Stimulated activated CD4-positive, alpha-beta T cell treated with anti-CD3 and anti-CD28 coated beads, Interleukin-1b, Interleukin-23, amount 100 ng/mL, for 1 hour (primary cell): ENCODE measurements at places on chromosomes 7 and 10.

- no peak for DNase-seq
Observed at GRCh38 chr10:538895-539294, 150.6 kb downstream of the DIP2C start.

- DNase-seq = no peak
Observed at GRCh38 chr7:35519971-35520809, 174.7 kb downstream of the HERPUD2 start.

DNA sequence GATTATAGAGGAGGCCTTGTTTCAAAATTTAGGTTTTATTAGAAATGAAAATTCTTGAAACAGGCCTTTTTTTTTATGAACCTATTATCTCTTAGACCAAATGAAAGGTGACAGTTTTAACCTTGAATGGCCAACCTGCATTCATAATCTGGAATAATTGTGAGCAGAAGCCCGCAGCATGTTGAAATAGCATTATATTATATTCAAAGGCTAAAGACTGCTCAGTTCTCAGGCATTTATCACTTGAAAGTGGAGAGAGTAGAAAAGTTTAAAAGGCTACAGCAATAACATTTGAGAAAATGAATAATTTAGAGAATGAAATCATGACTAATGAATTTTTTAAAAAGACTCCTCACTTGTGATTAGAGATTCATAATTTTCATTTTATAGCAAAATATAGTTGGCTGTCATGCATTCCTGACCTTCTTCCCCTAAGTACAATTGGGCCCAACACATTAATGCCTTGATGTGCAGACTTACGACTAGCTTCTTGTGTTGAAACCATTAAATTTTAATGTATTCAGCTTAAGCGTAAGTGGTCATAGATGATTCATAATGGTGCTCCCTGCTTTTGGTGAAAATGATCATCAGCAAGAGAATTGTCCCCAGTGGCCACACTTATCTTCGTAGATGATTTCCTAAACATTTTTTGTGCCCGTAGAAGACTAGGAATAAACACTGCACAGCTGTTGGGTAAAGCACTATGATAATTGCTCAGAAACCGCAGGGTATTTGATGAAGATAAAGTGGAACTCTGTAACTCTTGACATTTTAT, 346.6 kb upstream of the BMPER start:
- no peak for DNase-seq

DNA sequence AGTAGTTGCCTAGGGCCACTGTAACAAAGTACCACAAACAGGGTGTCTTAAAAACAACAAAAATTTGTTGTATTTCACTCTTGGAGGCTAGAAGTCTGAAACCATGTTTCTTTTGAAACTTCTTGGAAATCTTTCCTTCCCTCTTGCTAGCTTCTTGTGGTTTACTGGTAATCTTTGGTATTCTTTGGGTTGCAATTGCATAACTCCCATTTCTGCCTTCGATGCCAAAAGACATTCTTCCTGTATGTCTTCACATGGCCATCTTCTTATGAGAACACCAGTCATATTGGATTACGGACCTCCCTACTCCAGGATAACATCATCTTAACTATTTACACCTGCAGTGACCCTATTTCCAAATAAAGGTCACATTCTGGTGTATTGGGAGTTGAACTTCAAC, 357.4 kb downstream of the PPP1R3A start:
- no peak for DNase-seq

DNA sequence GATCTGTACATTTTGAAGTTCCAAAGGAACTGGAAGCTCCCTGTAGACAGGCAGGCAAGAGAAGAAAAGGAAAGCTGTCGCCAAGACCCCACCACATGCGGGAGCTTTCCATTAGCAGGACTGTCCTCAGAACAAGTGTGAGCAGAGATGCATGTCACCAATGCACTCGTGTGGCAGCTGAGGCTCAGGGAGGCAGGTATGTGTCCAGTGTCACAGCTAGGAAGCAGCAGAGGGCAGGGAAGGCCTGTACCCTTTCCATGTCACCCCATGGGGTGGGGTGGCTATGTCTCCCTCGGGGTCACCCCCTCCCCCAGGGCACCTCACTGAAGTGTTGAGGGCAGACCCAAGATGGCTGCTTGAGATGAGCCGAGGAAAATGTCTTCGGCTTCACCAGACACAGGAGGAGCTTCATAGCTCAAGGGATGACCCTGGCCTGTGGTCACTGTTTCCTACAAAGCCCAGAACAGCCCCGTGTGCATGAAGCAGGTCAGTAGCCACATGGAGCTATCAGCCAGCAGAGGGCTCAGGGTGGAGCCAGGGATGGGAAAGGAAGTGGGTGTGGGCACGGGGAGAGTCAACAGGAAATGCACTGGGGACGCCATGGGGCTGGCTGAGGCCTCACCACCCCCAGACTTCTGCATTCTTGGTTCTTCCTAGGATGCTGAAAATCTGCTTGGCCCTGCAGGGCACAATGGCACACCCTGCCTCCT, 96.6 kb downstream of the FAM53B start:
- peak; percentile 57 for DNase-seq

DNA sequence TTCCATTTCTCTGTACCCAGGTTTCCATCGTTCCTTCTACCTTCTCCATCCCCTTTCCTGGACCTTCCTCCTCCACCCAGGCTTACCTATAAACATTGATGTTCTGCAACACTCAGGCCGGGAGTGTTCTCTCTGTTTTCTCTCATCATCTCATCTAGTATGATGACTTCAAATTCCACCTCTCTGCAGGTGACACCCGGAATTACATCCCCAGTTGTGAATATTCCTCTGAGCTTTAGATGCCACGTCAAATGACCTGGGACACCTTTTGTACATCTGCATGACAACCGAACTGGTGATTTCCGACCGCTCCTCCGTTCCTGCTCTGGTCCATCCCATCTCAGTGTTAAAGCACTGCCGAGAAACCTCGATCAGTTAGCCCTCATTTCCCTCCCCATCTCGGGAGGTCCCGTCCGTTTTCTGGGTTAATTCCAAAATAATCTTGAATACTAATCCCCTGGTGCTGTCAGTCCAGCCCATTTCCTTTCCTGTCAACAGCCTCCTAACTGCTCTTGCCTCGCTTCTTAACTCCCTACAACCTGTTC, 76.7 kb upstream of the SAMD8 start:
- no peak for DNase-seq

GRCh38 chr10:75919913-75920312, 488.5 kb downstream of the LRMDA start:
- no peak for DNase-seq

- no peak for DNase-seq
Observed at GRCh38 chr10:83886871-83887270, 252.4 kb upstream of the GHITM start.

- DNase-seq = no peak
Observed at GRCh38 chr10:13167568-13167967, 6.2 kb downstream of the MCM10 start.

DNA sequence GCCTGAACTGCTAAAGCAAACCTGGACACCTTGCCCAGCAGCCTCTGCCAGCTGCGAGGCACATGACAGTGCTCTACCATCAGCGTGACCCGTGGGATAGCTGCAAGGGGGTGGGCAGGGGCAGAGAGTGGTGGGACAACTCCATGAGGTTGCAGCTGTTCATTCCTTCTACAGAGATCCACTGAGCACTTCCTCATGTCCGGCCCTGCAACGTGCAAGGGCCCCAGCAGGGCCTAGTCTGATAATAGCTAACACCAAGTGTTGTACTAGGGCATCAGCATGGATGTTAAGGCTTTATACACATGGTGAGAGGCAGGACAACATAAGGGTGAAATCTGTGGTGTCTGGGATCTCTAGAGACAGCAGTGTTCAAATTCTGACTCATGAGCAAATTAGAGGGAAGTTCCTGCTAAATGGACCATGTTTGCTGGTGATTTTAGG, 14.3 kb downstream of the NOD1 start:
- no peak for DNase-seq

- DNase-seq = no peak
Observed at GRCh38 chr10:88661018-88661417, 3.2 kb upstream of the LIPF start.

- DNase-seq = no peak
Observed at GRCh38 chr7:40232242-40232893, 97.6 kb downstream of the SUGCT start.

DNA sequence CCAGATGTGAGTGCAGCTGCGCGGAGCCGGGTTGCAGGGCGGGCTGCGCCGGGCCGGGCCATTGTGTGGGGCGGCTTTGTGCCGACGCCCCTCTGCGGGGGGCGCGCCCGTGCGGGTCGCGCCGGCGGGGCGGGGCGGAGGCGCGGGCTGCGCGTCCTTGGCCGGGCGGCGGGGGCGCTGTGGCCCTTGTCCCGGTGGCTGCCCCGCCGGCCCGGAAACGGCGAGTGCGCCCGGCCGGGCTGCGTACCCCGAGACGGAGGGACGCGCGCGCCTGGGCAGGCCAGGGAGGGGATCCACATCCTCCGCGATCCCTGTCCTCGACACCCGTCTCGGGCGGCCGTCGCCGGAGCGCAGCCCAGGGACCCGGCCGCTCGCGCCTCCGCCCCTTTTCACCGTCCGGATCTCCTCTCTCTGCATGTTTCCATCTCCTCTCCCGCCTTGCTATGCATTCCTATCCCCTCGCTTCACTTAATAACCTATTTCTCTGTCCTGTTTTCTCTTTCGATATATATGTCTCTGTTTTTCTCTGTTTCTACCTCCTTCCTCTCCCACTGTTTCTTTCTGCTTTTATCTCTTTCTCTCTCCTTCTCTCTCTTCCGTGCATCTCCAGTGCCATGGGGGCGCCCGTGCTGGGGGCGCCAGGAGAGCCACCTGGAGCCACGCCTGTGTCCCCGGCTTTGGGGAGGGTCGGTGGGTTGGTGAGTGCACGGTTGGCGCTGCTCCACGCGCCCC, 765 bp downstream of the PFKFB3 start:
- DNase-seq = peak; percentile 5

DNA sequence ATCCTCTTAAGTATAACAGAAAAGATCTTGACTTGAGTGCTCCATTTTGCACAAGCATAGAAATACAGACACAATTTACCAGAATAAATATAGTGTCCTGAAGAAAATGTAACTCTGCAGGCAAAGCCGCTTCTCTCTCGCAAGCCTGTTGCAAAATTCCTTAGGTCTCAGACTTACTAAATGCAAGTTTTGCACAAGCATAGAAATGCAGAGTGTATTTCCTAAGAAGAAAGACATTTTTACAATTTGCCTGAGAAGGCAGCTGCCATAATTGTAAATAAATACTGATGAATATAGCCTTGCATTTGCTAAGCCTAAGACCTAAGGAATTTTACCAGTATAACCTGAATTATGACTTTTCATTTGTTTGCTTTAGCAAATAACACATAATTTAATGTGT, 67.1 kb downstream of the AGMO start:
- no peak for DNase-seq

- no peak for DNase-seq
Observed at GRCh38 chr7:90586091-90586490, 10.0 kb upstream of the CDK14 start.

DNA sequence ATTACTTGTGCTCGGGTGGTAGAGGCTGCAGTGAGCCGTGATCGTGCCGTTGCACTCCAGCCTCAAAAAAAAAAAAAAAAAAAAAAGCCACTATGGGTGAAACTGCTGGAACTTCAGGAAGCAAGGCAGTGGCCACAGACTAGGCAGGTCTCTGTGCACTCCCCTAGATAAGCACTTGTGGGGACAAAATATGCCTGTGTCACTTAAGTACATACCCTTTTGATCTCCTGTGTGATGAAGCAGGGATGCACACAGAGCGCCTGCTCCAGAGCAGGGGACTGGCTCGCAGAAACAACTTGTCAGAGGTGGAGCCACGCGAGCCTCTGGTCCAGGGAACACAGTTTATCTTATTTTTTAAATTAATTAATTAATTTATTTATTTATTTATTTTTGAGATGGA, 42.9 kb upstream of the PSAP start:
- DNase-seq = no peak

- DNase-seq = no peak
Observed at GRCh38 chr7:41298409-41298808, 404.5 kb downstream of the INHBA start.

DNA sequence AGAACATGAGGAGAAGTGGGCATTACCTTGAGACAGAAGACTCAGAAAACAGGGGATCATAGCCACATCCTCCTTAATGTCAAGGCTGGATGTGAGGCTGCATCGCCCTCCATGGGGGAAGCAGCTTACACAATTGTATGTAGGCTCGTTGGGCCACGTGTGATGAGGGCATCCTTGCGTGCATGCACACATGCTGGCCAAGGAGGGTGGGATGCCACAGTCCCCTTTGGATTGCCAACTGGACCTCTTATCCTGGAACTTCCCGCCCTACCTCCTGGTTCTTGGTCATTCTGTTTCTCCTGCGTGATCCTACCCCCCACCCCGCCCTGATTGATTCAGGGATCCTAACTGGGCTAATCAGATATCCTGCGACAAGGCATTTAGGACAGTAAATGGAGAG, 102.0 kb downstream of the PRKAG2 start:
- no peak for DNase-seq

- DNase-seq = no peak
Observed at GRCh38 chr10:43594944-43595589, 11.2 kb upstream of the ZNF485 start.
